ENCODE measurements at places on chromosomes 16 and 17.

DNA sequence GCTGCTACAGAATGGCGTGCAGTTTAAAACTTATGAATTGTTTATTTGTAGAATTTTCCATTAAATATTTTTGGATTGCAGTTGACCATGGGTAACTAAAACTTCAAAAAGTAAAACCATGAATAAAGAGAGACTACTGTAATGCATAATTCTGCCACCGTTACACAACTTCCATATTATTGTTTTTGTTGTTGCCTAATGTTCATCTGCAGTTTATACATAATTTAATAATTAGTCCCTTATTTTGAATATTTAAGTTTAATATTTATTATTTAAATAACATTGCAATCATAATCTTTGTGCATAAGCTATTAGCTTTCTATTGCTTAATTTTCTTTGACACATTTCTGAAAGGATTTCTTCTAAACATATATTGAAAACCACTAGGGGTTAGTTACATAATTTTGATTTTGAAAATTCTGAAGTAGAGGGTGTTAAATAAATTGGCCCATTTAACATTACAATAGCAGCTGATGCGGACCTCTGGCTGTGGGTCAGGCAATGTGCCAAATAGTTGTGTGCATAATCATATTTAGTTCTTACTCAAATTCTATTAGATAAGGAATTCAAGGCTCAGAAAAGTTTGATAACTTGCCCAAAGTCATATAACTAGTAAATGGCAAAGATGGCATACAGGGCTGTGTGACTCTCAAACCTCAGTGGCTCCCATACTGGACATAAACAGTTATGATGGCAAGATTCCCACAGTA is 31.1 kb downstream of the PPM1E start:
- DNase-seq: no peak

DNA sequence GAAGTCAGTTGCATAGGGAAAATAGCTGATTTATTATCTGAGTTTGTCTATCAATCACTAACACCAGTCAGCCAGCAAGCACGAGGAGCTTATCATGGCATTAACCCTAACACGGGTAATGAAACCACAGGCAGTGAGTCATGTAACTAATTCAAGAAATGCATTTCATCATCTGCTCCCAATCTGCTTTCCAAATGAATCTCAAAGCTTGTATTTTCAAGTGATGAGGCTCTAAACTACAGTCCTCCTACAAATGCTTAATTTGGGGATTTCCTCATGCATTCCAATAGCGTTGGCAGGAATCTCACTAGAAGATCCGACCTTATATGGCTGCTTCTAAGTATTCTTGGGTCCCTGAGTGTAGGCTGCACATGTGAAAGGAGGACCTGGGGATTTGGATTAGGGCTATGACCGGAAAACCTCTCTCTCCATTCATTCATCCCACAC is 118.4 kb upstream of the HSBP1 start:
- peak; percentile 75 for DNase-seq

DNA sequence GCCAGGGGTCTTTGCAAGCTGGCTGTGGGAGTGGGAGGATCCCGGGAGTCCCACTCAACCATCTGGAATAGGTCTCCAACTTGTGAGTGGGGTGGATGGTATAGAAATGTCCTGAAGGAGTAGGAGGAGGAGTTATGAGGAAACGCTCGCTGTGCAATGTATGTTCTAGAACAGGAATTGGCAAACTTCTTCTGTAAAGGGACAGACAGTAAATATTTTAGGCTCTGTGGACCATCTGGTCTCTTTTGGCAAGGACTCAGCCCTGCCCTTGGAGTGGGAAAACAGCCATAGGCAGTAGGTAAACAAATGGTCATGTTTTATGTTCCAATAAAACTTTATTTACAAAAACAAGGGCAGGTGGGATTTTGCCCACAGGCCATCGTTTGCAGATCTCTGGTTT is 149.2 kb downstream of the NPIPB5 start:
- no peak for DNase-seq

DNA sequence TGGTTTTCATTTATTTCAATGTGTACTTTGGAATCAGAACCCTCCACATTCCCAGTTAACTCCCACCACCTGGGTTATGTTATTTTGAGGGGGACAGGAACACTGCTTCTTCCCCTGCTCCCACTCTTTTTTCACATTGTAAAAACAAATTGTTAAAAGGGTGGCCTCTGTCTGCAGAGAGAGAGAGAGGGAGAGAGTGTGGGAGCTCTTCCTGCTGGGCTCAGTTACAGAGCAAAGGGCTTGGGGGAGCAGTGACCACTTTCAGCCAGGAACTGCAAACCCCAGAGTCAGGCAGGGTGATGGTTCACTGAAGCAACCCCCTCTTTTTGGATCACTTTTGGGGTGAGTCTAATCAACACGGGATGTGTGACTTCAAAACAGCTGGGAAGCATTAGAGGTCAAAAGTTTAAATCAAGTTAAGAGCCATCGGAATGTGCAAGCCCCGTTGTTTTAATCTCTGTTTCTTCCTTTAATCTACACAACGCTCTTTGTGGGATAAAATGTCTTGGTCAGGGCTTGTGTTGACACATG is 577.0 kb upstream of the CDH11 start:
- no peak for DNase-seq

GRCh38 chr17:11608396-11608795 is 10.1 kb downstream of the DNAH9 start:
- DNase-seq: no peak

GRCh38 chr16:4419402-4419959 is 3.1 kb upstream of the CORO7 start:
- DNase-seq: no peak

- peak; percentile 46 for DNase-seq
Measured at GRCh38 chr16:71552698-71553503, 24.0 kb downstream of the TAT start.

- no peak for DNase-seq
Measured at GRCh38 chr16:89952049-89952448, 3.5 kb downstream of the DEF8 start.

- DNase-seq: peak; percentile 86
Measured at GRCh38 chr16:86994215-86994614, 323.0 kb downstream of the C16orf95 start.

DNA sequence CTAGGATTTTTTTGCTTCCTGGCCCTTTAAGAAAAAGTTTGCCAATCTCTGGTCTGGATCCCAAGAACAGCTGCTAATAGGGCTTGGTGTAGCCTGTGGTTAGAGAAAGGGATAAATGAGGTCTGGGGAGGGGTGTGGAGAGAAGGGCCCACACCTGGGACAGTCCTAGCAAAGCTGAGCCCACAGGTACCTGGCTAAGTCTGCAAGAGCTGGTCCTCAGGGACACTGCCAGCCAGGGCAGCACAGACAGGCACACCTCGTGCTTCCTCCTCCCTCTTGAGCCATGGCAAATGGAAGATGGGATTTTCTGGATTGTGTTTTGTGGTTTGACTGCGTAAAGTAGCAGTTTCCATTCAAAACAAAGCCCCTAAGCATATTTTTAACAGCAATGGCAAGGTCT is 217.5 kb downstream of the SOX9 start:
- no peak for DNase-seq

DNA sequence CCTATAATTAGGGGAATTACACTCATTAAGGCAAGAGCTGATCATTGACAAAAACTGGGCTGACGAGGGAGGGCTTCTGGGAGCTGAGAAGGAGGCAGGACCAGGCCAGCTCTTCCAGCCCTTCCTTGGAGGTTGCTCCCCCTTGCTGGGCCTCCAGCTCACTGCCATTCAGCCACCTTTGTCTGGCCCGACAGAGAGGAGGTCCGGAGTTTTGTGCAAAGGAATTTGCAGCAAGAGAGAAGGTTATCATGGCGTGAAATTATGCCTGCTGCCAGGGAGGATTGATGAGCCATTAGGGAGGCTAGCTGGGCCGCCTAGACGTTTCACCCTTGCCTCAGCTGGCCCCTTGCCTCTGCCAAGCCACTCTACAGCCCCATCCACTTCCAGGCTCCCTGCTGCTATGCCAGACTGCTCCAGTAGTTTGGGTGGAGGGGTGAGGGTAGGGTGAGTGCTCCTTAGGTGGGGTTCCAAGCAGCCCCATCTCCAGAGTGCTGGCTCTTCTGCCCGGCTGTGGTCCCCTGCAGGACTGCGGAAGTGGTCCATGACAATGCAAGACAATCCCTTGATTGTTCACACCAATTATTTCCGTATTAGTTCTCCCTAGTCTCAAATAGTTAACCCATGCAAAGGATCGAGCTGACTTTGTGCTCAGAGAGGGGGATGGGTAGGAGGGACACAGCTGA is 17.1 kb upstream of the PHF12 start:
- no peak for DNase-seq

DNA sequence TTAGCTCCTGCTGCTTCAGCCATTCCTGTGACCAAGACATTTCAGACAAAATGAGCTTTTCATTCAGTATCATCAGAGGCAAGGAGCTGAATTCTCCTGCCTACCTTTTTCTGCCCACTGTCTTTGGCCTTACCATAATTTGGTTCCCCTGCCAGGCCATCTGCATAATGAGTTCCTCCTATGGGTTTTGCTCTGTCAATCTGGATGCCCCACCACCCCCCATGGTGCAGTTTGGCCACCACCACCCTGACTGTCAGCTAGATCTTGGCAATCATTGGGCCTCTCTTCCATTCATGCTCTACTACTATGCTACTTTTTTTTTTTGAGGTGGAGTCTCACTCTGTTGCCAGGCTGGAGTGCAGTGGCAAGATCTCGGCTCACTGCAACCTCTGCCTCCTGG is 169.2 kb upstream of the ZKSCAN2 start:
- no peak for DNase-seq

GRCh38 chr16:5072334-5073278 is 963 bp downstream of the ALG1 start:
- DNase-seq: no peak

DNA sequence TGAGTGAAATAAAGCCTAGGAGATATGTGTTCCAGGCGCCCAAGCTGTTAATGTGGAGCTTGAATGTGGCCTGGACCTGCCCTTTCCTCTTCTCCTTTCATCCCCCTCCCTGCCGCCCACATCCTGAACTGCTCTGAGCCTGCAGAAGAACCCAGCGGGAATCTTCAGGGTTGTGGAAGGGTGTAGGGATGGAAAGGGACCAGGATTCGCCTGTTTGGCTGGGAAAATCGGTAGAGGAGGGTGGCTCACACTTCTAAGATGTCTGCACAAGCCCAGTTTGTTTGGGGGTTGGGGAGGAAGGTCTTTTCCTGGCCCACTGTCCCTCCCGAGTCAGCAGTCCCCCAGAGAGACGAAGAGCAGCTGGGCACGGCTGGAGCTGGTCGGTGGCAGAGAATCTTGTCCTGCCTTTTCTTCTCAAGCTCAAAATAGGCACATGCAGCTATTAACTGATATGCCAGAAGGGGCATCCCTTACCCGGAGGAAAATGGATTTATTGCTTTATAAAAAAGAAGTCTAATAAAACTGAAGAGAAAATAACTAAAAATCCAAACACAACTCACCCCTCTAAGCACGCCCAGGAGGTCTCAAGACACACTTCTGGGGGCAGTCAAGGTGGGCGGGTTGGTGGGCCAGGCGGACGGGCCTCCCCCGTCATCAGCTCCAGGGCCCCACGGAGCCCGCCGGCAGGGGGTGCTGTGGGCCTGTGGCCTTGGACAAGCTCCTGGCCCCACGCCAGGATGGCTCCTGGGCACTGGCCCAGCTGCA is 11.5 kb upstream of the PITPNA start:
- DNase-seq: peak; percentile 70

GRCh38 chr16:71492786-71493185 is 3.7 kb upstream of the ZNF19 start:
- DNase-seq: no peak

- DNase-seq: no peak
Measured at GRCh38 chr16:50560903-50561863, 13.0 kb downstream of the NKD1 start.

- DNase-seq: no peak
Measured at GRCh38 chr16:83098536-83098935, 471.8 kb downstream of the CDH13 start.

DNA sequence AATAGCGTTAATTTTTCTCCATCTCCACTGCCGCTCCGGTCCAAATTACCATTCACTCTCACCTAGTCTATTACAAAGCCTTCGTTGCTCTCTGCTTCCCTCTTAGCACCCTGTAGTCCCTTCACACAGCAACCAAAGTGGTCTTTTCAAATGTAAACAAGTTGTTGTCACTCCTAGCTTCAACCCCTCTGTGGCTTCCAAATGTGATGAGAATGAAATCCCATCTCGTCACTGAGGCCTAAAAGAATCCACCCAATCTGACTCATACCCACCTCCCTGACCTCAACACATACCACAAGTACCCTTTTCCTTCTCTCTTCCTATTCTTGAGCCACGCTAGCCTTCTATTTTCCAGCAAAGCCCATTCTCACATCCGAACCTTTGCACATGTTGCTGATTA is 2.2 kb upstream of the PELP1 start:
- no peak for DNase-seq

- DNase-seq: no peak
Measured at GRCh38 chr16:51111759-51112158, 39.3 kb downstream of the SALL1 start.

DNA sequence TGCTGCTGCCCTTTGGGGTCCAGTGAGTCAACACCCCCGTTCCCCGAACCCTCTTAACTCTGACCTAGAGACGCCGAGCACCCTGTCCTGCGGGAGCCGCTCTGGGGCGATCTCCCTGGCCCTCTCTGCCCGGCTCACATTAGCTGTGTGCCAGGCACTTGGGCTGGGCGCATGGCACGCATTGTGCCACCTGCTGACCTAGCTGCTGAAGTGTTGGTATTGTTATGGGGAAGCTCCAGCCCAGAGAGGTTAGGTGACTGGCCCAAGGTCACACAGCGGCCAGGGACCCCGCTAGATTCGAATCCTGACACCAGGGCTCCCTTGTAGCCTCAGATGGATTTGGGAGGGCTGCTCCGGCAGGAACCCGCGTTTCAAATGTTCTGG is 1.1 kb downstream of the HSD17B1 start:
- DNase-seq: peak; percentile 26

- DNase-seq: peak; percentile 87
Measured at GRCh38 chr17:75033346-75034235, 13.2 kb downstream of the ATP5PD start.

- DNase-seq: peak; percentile 61
Measured at GRCh38 chr16:17305694-17306093, 165.1 kb downstream of the XYLT1 start.

GRCh38 chr16:68823401-68824135 is 19.8 kb upstream of the TANGO6 start:
- DNase-seq: no peak

GRCh38 chr16:72787514-72788268 is 260.2 kb downstream of the ZFHX3 start:
- peak; percentile 96 for DNase-seq

- no peak for DNase-seq
Measured at GRCh38 chr17:55336426-55336825, 71.7 kb downstream of the HLF start.

All from NB4 (cell line).